ENCODE measurements at places on chromosomes 5 and 9.

DNA sequence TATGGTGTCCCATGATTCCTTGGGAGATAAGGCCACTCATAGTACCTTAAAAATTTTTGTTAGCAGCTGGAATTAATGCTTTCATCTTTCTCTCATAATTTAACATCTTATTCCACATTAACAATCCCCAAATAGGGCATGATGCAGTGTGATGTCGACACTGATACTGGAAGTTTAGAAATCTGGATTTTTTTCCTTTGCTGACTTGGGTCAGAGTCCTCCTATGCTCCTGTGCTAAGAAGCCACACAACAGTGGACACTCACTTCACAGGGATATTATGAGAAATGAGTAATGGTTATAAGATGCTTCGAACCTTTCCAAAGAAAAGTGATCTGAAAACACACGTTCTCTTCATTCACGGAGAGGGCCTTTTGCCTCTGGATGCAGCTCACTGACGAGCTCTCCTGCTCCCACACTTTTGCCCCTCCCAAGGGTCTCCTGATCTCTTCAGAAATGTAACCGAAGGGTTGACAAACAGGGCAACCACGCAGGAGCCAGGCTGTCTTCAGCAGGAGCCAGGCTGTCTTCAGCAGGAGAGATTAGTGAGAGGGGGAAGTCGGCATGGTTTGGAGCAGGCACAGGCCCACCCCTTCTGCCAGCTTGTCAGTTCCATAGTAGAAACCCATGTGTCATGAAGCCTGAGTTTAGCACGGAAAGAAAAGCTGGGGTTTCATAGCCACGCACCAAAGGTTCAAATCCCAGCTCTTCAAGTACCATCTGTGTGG is 247.8 kb downstream of the AOPEP start:
- no peak for DNase-seq

DNA sequence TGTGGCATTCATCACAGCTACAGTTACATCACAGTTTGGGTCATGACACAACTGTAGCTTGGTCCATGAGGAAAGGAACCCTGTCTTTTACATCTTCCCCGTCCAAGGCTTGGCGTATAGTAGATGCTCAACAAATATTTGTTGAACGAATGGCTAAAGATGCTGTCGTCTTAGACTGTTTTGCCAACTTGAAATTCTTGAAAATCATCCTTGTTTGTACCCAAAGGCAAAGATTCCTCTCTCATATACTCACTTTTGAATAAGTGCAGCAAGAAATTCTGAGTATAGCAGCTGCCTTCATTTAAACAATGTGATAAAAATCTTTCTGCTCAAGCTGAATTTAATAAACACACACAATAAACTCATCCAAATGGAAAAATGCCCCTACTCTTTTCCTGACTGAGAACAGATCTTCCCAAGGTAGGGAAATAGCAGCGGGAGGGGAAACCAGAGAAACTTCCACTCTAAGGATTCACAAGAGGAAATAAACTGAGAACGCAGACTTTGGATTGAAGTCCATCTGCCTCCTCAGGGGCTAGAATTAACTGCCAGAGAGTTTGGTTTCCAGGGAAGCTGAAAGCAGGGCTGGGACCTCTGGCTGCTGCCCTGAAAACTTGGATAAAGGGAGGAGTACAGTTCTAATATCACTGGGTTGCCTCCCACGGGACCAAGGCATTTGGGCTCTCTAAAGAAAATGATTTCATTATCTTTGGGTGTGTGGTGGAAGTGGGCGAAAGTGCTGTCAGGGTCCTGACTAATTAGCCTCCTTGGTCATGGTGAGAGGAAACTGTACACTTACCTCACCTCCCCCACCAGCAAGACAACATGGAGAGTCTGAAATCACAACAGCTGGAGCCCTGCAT is 99.1 kb downstream of the DPYSL3 start:
- no peak for DNase-seq

DNA sequence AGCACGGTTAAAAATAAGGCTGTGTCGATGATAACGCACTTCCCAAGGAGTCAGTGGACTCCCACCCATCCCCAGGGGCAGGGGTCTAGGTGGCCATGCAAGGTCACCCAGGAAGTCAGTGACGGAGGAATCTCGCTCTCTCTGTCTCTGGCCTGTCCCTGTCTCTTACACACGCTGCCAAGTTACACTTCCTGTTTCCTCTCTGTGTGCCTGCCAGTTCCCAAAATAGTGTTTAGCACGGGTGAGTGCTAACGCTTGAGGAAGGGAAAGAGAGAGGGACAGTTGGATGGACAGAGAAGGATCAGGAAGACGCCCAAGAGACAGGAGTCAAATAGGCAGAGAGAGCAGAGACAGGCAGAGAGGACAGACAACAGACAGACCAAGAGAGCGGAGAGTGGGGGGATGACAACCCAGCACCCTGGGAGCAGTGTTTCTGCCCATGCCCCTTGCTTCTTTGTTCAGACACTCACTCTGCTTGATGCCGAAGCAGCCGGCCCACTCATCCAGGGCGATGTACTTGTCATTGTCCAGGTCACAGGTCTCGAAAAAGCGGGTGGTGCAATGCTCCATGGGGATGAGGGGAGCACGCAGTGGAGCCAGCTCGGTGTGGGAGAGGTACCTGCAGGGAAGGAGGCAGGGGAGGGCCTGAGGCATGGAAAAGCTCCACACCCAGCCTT is 23.0 kb downstream of the SPARC start:
- DNase-seq: no peak

DNA sequence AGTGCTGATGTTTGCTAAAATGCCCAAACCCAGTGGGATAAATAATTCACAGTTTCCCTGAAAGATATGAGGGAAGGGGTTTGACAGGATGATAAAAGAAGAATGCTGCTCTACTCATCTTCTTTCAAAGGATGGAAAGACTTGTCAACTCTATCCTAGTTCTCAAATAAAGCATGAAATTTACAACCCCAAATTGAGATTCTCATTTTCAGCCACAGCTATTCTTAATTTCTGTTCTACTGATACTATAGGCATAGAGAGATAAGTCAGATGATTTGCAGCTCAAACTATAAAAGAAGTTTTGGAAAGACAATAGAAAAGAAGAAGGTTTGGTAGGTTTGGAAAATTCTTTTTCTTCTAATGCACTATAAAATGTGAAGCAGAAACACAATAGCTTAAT is 542.6 kb downstream of the CSNK1G3 start:
- DNase-seq: no peak

GRCh38 chr9:34179213-34180136 is 632 bp downstream of the UBAP1 start:
- no peak for DNase-seq

- DNase-seq: no peak
Observed at GRCh38 chr9:116383936-116384335, 230.3 kb downstream of the PAPPA start.

DNA sequence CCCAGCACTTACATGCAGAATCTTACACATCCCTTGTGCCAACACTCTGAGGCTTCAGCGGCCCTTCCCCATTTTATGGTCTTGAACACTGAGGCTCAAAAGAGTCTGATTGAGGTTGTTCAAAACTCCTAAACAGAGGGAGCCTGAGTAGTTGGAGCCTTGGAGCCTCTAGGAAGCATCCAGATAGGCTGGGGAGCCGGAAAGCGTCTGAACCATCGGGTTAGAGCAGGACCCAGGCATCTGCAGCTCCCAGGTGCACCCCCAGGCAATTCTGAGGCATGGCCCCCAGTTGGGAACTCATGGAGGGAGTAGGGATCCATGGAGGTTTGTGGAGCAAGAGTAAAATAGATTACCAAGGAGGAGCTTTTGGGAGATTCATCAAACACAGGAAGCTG is 3.8 kb downstream of the OLFML2A start:
- no peak for DNase-seq

GRCh38 chr5:159982421-159983173 is 26.3 kb upstream of the TTC1 start:
- DNase-seq: no peak

DNA sequence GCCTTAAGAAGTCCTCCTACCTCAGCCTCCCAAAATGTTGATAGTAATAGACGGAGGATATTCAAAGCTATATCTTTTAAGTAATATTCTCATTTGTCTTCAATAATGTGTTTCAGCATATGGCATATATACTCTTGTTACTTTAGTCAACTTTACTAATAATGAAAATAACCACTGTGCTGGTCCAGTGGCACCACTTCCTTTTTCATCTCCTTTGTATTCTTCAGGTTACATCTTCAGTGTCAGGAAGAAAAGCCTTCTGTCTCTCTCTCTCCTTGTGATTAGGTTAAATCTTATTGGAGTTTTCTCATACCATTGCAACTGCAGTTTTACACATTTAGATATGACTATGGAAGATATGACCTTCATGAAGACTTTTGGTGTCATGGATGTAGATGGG is 31.3 kb downstream of the PARP8 start:
- no peak for DNase-seq

GRCh38 chr5:159034083-159034824 is 65.5 kb downstream of the EBF1 start:
- no peak for DNase-seq

DNA sequence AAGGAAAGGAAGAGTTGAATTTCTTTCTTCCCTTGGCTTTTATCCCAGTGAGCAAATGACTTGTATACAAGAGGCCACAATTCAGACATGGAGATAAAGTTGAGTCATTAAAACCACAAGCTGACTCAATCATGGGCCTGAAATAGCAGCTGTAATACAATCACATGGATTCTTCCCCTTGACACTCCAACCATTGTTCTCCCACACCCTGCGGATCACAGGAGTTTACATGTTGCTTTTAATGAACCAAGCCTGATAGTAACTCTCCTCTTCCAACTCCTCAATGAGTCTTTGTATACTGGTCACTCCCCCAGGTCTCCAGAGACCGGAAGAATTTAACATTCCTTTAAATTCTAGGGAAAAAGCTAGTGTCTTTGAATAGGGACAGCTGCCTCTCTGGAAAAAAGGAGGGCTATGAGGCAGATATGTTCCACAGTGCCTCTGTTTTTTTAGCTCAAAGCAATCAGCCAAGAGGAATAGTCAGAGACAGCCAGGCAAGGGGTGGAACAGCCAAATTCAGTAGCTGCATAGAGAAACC is 32.4 kb downstream of the PCDHGC5 start:
- no peak for DNase-seq

DNA sequence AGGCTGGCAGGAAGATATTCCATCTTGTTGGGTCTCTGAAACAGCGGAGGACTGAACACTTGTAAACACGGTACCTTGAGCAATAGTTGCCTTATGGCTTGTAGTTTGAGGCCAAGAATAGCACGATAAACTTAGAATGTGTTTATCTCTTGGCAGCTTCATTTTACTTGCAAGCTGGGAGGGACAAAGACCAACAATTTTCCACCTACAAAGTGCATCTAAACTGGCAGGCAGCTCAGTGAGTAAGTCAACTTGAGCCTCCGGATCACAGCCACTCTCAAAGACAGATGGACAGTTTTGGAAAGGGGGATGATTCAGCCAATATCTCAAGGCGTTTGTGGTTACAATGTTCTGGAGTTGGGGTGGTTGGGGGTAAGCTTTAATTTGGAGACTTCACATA is 652.6 kb downstream of the CETN3 start:
- no peak for DNase-seq

- no peak for DNase-seq
Observed at GRCh38 chr5:32501071-32502002, 56.8 kb upstream of the ZFR start.

GRCh38 chr5:173689737-173690360 is 73.4 kb upstream of the BOD1 start:
- DNase-seq: no peak

GRCh38 chr5:103041071-103041676 is 78.8 kb downstream of the GIN1 start:
- no peak for DNase-seq

GRCh38 chr5:868428-869135 is 17.8 kb upstream of the ZDHHC11 start:
- DNase-seq: no peak

DNA sequence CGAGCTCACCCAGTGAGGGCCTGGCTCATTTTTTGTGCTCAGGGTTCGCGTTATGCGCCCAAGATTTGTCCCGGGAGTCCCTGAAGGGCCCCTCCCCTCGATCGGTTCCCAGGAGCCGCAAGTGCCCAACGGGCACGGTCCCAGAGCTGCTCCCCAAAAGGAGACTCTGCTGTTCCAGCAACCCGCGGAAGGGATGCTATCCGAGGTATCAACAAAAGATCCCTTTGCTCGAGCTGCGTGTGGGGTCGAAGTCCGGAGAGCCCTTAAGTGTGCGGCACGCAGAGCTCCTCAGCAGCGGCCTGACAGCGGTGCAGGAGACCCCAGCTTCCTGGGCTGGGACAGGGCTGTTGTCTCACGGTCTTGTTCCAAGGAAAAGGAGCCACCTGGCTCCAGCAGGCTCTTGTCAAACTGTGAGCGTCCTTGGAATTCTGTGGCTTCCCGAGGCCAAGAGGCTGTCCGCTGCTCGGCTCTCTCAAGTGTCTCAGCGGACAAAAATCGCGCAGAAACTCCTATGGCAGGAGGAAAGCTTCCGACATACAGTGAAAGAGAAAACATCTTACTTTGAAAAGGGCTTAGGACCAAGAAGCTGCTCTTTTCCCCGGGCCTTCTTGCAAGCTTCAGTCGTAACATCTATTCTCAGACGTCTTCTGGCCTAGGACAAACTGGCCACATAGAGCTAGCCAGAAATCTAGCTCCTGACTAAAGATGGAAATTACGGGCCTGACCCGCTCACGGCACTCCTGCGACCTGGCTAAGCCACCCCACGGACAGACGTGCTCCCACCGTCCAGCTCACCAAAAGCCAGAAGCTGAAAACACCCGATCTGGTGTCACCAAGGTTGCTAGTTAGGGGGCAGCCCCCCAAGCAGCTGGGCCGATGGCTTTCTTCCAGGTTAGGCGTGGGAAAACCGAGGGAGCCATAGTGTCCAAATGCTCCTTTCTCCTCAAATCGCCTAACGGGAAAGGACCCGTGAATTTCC is 2.6 kb upstream of the FOXB2 start:
- DNase-seq: no peak

Measured in mesothelial cell of epicardium (in vitro differentiated cells).